ENCODE measurements at places on chromosomes 6 and 20. TPM values are rescaled to one million over a fixed set of nuclear protein-coding genes. Genes with fewer than 3 reads are reported as not detected.
A peak's percentile ranks its signal among the peaks of the same experiment; 100 is the strongest.

The GJA1 gene
- total RNA-seq = 281 TPM

The GNRH2 gene
- total RNA-seq = not detected

The MYL9 gene
- total RNA-seq = 1,491 TPM

The TIAM2 gene
- total RNA-seq = 17.8 TPM

The CSE1L gene
- 31.3 TPM for total RNA-seq

The ULBP2 gene
- not detected for total RNA-seq

The IMPG1 gene
- not detected for total RNA-seq

The PRR18 gene
- not detected for total RNA-seq

The MYBL2 gene
- 0.81 TPM for total RNA-seq

The STMND1 gene
- not detected for total RNA-seq

DNA sequence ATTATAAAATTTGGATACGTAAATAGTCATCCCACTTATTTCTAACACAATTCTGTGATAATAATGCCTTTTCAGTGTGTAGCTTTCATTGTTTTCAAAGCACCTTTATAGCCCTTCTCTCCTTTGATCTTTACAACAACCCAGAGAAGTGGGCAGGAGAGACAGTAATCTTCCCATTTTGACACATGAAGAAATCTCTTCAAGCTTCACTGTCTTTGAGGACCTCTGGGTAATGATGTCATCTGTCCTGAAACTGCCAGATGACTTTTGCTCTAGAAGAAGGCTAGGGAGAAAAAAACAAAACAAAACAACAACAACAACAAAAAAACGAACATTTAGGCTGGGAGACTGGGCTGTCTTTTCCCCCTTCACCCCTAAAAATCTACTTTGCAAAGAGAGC, 203.0 kb downstream of the KCNQ5 start:
- DNase-seq = no peak
- no peak overlapping the region for H3K4me3 ChIP-seq

DNA sequence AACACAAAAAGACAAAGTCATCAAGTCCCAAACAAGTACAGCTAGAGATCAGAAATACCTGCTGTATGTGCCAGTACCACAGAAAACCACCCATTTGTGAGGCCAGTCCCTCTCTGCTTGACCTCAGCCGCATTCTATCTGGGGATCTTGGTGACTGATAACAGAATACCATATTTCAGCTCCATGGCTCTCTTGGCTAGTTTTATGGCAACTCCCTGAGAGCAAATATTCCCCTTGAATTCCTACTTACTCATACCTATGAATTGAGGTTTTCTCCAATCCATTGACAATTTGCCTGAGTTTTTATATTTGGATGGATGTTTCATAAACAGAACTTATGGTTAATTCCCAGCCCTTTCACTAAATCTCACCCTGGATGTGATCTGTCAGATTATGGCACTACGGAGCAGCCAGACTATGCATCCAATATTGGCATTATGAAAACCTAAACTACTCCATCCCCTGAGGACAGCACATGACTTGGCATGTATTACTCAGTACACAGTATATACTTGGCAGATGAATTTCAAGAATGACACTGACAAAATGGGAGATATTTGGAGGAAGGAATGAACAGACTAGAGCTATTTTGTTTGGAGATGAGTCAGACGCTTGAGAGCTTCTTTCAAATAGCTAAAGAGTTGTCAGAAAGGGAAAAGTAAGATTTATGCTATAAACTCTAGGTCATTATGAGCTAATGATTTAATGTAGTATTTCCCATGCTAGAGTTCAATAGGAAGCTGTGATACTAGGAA, 95.7 kb downstream of the PRDM1 start:
- H3K27ac ChIP-seq = no peak overlapping the region
- no peak for DNase-seq
- no peaks in the 10 kb centered on the region for H3K36me3 ChIP-seq
- H3K4me3 ChIP-seq = no peak overlapping the region

- H3K4me3 ChIP-seq = no peak overlapping the region
- DNase-seq = no peak
- no peaks in the 10 kb centered on the region for H3K36me3 ChIP-seq
- H3K4me1 ChIP-seq = peaks cover 14% of the 10 kb centered on the region
- no peak overlapping the region for H3K27ac ChIP-seq
- no peaks in the 10 kb centered on the region for H3K27me3 ChIP-seq
Observed at GRCh38 chr6:16476861-16477260, 238.5 kb downstream of the GMPR start.

- H3K27ac ChIP-seq = no peak overlapping the region
- H3K4me1 ChIP-seq = peaks cover 4% of the 10 kb centered on the region
- no peak for DNase-seq
- H3K36me3 ChIP-seq = peaks cover 3% of the 10 kb centered on the region
- no peaks in the 10 kb centered on the region for H3K27me3 ChIP-seq
Observed at GRCh38 chr20:33521461-33521860, 31.6 kb downstream of the CBFA2T2 start.

GRCh38 chr6:46284475-46284874, 113.7 kb upstream of the ENPP5 start:
- no peak overlapping the region for H3K27ac ChIP-seq
- H3K27me3 ChIP-seq = no peaks in the 10 kb centered on the region
- H3K4me3 ChIP-seq = no peak overlapping the region
- no peaks in the 10 kb centered on the region for H3K36me3 ChIP-seq
- DNase-seq = no peak
- peaks cover 61% of the 10 kb centered on the region for H3K4me1 ChIP-seq

GRCh38 chr6:113763311-113763766, 93.8 kb upstream of the MARCKS start:
- DNase-seq = no peak
- no peak overlapping the region for H3K4me3 ChIP-seq
- H3K27me3 ChIP-seq = no peaks in the 10 kb centered on the region

- peak overlapping the region; percentile 54 for H3K4me3 ChIP-seq
- H3K27me3 ChIP-seq = no peaks in the 10 kb centered on the region
- no peaks in the 10 kb centered on the region for H3K36me3 ChIP-seq
- peaks cover 5% of the 10 kb centered on the region for H3K4me1 ChIP-seq
Observed at GRCh38 chr6:137313928-137314855, 95.0 kb upstream of the IFNGR1 start.

- no peak overlapping the region for H3K27ac ChIP-seq
- no peaks in the 10 kb centered on the region for H3K27me3 ChIP-seq
- DNase-seq = no peak
- peaks cover 4% of the 10 kb centered on the region for H3K4me1 ChIP-seq
- no peaks in the 10 kb centered on the region for H3K36me3 ChIP-seq
- no peak overlapping the region for H3K4me3 ChIP-seq
Observed at GRCh38 chr6:112877134-112878100, 530.3 kb downstream of the RFPL4B start.

- H3K27me3 ChIP-seq = no peaks in the 10 kb centered on the region
- H3K36me3 ChIP-seq = no peaks in the 10 kb centered on the region
- H3K4me1 ChIP-seq = peaks cover 4% of the 10 kb centered on the region
- DNase-seq = no peak
Observed at GRCh38 chr20:23227274-23227673, 123.3 kb upstream of the NXT1 start.

GRCh38 chr6:63589952-63590411, 17.7 kb downstream of the LOC128125822 start:
- DNase-seq = no peak
- H3K27me3 ChIP-seq = no peaks in the 10 kb centered on the region
- no peak overlapping the region for H3K27ac ChIP-seq
- H3K4me1 ChIP-seq = no peaks in the 10 kb centered on the region

DNA sequence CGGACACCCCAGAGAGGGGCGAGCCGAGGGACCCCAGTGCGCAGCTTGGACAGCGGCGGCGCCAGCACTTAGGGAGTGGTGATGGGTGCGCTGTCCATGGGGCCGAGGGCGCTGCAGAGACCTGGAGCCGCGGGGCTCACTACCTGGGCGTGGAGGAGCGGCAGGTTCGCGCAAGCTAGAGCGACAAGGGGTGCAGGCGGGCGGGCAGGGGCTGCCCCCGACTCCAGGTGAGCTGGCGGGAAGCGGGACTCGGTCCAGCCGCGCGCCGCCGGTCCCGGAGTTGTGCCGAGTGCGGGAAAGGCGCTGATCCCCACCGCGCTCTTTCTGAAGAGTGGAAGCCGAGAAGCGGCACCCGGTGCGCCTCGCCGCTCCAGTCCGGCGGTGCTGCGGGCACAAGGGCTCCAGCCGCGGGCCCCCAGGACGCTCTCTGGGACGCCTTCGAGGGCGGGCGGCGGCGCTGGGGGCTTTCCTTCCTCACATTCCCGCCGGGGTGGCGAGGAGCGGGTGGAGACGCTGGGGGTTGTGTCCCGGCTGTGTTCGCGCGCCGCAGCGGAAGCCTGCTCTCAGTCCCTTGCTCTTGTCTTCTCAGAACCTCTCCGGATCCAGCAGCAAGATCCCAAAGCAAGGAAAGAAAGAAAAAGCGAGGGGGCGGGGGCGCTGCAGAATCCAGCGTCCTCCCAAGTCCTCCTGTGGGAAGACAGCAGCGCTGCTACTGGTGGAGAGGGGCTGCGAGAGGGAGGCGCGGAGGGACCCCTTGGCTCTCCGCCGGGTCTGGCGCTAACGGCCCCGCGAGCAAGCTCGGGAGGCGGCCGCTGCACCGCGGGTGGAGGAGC, at the start of gene B3GAT2:
B3GAT2 (minus strand) TSS at position 610 of the 833 bp plus-strand sequence. CDS start 631 bp downstream, outside the sequence.
- H3K4me3 ChIP-seq = peak within 1 kb of the TSS; percentile 81
- H3K27me3 ChIP-seq = no peaks in the 10 kb centered on the region
- H3K36me3 ChIP-seq = no peaks in the 10 kb centered on the region
- peaks cover 21% of the 10 kb centered on the region for H3K4me1 ChIP-seq
- no peak for DNase-seq
- H3K27ac ChIP-seq = no peak within 1 kb of the TSS

DNA sequence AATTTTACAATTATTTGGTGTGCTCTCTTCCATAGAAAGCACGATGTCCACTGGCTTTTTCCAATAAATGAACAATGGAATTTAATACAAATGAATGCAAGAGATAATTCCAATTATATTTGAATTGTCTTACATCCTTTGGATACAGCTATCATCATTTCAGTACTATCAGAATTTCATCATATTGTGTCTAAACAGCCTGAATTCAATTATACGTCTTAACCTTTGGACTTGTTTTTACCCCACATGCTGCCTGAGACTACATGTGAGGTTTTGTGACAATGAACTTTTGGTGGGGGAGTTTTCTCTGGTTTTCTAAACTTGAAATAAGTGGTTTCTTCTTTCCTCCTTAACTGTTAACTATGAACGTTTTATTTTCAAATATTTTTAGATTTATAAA, 1176.0 kb downstream of the EPHA7 start:
- H3K27me3 ChIP-seq = no peaks in the 10 kb centered on the region
- H3K27ac ChIP-seq = no peak overlapping the region
- H3K36me3 ChIP-seq = no peaks in the 10 kb centered on the region
- H3K4me1 ChIP-seq = no peaks in the 10 kb centered on the region
- no peak overlapping the region for H3K4me3 ChIP-seq

DNA sequence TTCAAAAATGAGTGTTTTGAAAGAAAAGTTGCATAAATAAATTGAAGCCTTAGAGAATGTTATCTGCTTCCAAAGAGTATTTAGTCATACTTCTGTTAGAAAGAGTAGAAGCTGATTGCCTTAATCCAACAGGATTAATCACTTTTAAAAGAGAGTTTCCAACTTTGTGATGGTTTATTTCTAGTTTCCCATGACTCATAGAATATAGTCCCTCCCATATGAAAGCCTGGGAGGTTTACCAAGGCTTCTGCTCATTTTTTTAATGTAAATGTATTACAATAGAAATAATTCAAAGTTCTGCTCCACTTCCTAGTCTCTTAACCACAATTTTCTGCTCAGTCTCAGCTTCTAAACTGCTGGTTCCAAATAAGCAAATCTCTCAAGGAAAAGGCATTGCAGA, 118.0 kb upstream of the IRAK1BP1 start:
- no peak for DNase-seq
- H3K36me3 ChIP-seq = no peaks in the 10 kb centered on the region
- no peak overlapping the region for H3K27ac ChIP-seq
- no peak overlapping the region for H3K4me3 ChIP-seq

GRCh38 chr6:92648364-92649086, 770.8 kb downstream of the EPHA7 start:
- H3K4me3 ChIP-seq = no peak overlapping the region
- H3K27ac ChIP-seq = no peak overlapping the region
- H3K4me1 ChIP-seq = no peaks in the 10 kb centered on the region

DNA sequence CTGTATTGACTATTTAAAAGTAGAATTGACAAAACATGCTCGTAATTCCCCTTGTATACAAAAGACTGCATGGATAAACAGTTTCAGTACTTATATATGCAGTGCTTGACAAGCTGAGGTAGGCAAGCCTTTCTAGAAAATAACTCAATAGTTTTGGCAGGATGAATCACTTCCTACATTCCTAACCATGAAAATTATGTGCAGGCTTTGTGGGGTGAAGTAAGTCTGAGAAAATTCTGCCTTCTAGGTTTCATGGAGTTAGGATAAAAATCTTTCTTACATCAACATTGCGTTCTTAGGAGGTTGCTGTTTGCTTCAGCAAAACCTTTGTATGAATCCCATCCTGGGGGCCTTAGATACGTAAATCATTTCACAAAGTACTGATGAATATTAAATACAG, 801.4 kb upstream of the EYS start:
- DNase-seq = no peak
- H3K4me3 ChIP-seq = no peak overlapping the region
- no peaks in the 10 kb centered on the region for H3K36me3 ChIP-seq
- H3K27me3 ChIP-seq = no peaks in the 10 kb centered on the region

GRCh38 chr20:4774207-4774606, 52.5 kb downstream of the PRND start:
- H3K4me3 ChIP-seq = no peak overlapping the region
- H3K27me3 ChIP-seq = no peaks in the 10 kb centered on the region
- no peak overlapping the region for H3K27ac ChIP-seq
- no peaks in the 10 kb centered on the region for H3K36me3 ChIP-seq
- no peak for DNase-seq
- peaks cover 5% of the 10 kb centered on the region for H3K4me1 ChIP-seq

GRCh38 chr20:23245553-23246181, 104.9 kb upstream of the NXT1 start:
- no peak overlapping the region for H3K4me3 ChIP-seq
- H3K27me3 ChIP-seq = no peaks in the 10 kb centered on the region
- no peaks in the 10 kb centered on the region for H3K36me3 ChIP-seq
- no peak for DNase-seq

DNA sequence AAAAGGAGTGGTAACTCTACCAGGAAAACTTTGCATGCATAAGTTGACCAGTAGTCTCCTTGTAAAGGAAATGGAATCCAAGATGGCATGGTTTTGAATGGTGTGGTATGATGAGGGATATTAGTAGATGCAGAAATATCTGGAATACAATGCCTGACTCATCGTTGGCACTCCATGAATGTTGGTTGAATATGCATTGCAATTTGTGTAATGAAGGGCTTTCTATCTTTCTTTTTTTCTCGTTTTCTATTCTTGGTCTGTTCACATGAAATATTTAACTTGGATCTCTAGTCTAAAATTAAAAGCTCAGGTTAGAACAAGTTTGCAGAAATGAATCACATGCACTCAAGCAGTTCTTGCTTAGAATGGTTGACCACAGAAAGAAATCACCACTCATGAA, 277.3 kb upstream of the PRND start:
- no peaks in the 10 kb centered on the region for H3K36me3 ChIP-seq
- no peaks in the 10 kb centered on the region for H3K27me3 ChIP-seq
- DNase-seq = no peak
- peaks cover 52% of the 10 kb centered on the region for H3K4me1 ChIP-seq
- H3K4me3 ChIP-seq = no peak overlapping the region
- peak overlapping the region; percentile 72 for H3K27ac ChIP-seq

Data from thoracic aorta (tissue), 2 donors.